ENCODE measurements at places on chromosomes 3 and 15.

GRCh38 chr3:40584625-40585189 lies 59.9 kb downstream of the ZNF621 start:
- peak; percentile 82 for DNase-seq

DNA sequence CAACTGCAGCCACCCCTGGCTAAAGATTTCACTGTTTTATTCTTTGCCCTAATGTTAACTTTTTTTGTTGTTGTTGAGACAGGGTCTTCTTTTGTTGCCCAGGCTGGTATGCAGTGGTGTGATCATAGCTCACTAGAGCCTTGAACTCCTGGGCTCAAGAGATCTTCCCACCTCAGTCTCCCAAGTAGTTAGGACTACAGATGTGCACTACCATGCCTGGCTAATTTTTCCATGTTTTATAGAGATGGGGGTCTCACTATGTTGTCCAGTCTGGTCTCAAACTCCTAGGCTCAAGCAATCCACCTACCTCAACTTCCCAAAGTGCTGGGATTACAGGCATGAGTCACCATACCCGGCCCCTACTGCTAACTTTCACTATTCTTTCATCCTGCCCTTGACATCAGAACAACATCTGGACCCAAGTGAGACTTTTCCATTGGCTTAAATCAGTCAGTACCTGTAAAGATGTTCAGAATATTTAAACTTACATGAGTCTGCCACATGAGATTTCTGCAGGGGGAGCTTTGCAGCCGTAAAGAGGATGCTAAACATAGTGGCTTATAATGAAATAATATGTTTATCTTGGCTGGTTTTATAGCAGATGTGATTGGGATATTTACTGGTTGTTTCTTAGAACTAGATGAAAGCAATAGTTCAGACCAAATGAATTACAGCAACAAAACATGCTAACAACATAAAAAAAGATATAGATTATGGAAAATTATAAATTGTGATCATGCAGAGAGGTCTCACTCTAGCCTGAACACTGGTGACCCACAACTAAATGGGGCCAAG lies 73.6 kb downstream of the HMG20A start:
- DNase-seq, result no peak

DNA sequence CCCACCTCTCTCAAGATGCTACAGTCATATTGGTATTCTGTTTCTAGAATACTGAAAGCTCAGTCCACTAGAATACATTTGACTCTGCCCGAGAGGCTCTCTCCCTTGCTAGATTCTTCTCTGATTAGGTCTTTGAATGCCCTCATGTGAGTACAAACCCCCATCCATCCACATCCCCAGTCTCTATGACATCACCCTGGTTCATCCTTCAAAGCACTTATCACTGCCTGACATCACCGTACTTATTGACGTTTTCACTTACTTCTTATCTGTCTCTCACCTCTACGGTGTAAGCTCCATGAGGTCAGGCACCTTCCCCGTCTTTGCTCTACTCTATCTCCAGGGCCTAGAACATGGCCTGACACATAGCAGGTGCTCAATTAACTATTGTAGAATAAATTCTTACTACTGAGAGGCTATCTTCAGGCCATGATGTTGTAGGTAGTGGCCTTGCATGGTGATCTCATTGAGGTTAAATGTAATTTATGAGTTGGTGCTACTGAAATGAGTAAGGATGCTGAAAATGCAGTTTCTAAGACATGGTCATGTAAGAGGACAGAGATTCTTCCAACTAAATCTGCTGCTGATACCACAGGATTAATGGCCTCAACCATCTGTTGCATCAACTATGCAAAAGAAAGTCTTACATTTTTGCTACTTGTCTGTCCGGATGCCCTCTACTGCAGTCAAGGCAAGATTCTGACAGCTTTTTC lies 26.8 kb downstream of the EOGT start:
- DNase-seq, result no peak

- DNase-seq, result no peak
Observed at GRCh38 chr3:84100861-84101260, 857.9 kb upstream of the CADM2 start.

DNA sequence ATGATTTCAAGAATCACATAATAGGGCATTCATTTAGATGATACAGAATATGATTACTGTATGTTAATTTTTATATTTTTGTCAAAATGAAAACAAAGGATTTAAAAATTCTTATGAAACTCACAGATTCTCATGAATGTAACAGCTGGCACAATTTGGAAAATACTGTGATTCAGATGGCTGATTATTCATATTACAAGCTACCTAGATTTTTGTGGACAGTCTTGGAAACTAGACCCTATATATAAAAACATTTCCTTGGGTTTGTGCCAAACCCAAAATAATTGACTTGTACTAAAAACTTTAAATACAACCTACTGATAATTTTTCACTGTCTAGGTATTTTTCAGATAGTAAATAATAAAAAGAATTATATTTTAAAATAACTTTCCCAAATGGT lies 26.2 kb downstream of the ZBED2 start:
- DNase-seq, result peak; percentile 28

- DNase-seq, result no peak
Observed at GRCh38 chr3:161548301-161548700, 51.7 kb downstream of the OTOL1 start.

DNA sequence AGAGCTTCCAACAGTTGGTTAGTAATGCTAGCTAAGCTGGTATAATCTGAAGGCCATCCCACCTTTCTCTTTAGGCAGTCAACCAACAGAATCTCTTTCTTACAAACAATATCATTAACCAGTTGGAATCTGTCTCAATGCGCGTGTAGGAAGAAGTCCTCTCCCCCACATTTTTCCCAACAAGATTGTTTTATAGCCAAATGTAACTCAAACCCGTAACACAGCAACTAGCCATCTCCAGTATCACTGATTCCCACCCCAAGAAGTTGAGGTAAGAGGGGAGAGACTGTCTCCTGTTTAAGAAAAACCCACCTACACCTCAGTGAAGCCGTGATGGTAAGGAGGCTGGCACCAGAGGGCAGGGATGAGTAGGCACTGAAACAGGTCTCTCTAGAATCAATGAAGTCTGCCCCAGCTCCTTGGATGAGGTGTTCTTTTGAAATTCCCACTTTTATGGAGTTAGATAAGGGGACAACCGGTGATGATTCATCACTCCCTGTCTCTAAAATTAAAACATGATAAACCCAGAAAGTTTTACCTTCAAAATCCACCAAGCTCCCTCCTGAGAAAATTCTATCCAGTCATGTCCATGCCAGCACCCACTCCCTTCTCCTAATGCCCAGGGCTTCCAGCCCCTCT lies 30.9 kb downstream of the CDC25A start:
- no peak for DNase-seq

GRCh38 chr3:190092250-190092649 lies 28.4 kb downstream of the P3H2 start:
- peak; percentile 71 for DNase-seq

DNA sequence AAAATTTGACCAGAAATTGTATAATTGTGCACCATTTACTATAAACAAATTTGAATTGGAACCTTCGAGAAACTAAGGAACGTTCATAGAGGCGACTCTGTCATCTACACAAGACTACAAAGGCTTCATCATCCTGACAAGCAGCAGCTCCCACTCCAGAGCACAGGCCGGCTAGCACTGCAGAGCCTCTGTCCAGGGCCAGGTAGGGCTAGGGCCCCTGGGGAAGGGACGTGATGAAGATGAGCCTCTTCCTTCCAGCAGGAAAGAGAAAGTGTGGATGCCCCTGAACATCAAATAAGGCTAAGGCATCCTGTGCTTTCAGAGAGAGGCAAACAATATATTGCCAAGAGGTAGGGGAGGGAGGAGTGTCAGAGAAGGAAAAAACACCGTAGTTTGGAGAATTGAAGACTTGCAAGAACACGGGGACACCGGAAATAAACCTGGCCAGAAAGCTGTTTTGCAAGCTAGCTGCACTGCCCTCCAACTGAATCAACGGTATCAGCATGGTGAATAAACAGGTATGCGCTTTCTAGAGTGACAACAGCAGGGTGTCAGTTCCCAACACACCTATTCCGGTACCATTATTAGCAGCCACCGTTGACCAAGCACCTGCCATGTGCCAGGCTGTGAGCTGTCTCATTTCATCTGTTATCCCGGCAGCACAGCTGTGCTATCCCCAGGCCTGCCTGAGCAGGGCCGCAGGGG lies 12.4 kb downstream of the XXYLT1 start:
- no peak for DNase-seq

- no peak for DNase-seq
Observed at GRCh38 chr3:134618478-134619300, 32.1 kb downstream of the KY start.

- no peak for DNase-seq
Observed at GRCh38 chr15:73632670-73633058, 525 bp downstream of the NPTN start.

- DNase-seq, result no peak
Observed at GRCh38 chr3:127182431-127182830, 10.5 kb upstream of the PRR23E start.

GRCh38 chr15:63560741-63561448 lies 36.3 kb upstream of the FBXL22 start:
- no peak for DNase-seq

- DNase-seq, result no peak
Observed at GRCh38 chr15:80591938-80592825, 102.9 kb upstream of the ABHD17C start.

DNA sequence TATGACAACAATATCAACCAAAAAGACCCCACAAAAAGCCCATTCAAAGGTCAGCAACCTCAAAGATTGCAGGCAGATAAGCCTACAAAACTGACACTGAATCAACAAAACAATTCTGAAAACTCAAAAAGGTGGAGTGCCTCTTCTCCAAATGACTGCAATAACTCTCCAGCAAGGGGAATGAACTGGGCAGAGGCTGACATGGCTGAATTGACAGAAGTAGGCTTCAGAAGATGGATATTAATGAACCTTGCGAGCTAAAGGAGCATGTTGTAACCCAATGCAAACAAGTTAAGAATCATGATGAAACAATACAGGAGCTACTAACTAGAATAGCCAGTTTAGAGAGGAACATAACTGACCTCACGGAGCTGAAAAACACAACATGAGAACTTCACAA lies 20.4 kb upstream of the SLC25A38 start:
- no peak for DNase-seq

DNA sequence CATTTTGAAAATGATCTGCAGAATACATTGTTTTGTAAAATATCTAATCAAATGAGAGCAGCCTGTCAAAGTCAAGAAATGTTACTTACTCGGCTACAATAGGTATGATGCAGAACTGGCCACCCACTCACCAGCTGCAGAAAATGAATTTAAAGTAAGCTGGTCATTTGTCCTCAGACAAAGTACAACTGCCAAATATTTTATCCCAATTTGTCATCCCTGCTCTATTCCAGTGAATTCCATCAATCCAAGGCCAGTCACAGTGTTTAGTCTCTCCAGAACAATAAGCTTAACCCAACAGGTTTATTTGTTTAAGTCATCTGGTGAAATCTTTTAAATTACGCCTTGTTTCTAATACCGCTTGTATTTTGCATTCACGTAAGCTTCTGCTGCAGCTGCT lies 46.6 kb upstream of the TCF12 start:
- no peak for DNase-seq

DNA sequence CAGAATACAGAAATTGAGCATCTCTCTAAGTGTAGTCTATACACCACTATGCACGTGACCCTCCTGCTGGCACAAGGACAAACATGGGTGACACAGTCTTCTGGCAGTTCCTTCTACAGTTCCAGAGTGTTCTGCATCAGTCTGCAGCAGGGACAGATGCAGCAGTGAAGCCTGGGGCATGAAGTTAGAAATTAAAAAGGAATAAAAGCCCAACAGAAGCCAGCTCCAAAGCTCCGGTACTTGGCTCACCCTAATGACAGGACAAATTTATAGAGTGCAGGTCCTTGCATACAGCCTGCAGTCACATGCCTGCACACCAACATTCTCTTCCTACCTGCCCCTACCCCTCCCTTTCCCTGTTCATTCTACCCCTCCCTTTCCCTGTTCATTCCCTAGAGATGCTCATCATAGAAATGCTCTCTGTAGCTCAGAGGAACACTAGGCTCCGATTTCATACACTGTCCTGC lies 15.0 kb downstream of the UACA start:
- peak; percentile 28 for DNase-seq

DNA sequence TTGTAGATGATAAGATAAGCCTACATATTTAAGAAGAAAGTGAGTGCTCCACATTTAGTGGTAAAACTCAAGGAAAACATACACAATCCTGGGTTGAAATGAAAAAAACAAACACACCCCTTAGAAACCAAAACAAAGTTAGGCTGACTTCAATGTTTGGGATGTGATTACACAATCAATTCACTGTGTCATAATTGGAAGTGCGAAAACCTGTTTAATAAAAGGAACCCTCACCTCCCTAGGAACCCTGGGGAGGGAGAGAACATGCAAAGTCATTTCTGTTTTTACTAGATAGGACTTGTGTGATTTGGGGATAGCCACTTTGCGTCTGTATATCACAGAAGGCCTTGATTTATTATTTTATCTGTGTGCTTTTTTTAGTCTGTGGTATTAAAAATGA lies 275.0 kb downstream of the NFKBIZ start:
- DNase-seq, result no peak

DNA sequence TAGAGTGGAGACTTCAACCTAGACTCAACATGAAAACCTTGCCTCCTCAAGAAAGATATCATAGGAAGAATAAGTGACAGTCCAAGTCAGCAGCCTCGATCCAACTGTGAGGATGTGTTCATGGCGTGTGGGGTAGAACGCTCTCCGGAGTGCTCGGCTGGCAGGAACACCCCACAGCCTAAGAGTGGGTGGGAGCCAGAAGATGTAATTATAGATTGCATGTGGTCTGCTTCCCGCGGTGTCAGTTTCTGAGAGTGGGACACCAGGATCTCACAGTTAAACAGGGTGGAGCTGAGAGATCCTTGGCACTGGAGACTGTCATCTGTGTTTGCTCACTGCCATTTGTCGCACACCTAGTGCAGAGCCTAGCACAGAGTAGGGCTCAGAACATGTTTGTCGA lies 158.0 kb downstream of the CTNNB1 start:
- no peak for DNase-seq

DNA sequence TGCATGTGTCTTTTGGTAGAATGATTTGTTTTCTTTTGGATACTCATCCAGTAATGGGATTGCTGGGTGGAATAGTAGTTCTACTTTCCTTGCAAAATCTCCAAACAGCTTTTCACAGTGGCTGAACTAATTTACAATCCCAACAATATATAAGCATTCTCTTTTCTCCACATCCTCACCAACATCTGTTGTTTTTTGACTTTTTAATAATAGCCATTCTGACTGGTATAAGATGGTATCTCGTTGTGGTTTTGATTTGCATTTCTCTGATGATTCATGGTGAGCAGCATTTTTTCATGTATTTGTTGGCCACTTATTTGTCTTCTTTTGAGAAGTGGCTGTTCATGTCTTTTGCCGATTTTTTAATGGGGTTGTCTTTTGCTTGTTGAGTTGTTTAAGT lies 55.8 kb downstream of the ST8SIA2 start:
- peak; percentile 76 for DNase-seq

DNA sequence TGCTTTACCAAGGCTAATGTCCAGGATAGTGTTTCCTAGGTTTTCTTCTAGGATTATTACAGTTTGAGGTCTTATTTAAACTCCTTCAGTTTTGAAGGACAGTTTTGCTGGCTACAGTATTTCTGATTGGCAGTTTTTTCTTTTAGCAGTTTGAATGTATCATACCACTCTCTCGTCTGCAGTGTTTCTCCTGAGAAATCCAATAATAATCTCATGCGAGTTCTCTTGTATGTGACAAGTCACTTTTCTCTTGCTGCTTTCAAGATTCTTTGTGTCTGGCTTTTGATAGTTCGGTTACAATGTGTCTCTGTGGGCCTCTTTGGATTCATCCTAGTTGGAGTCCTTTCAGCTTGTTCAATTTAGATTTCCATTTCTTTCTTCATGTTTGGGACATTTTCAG lies 53.0 kb upstream of the EHHADH start:
- DNase-seq, result no peak
